Posterior cingulate gyrus (tissue), 11 donors: ENCODE measurements at places on chromosomes 4 and X.

DNA sequence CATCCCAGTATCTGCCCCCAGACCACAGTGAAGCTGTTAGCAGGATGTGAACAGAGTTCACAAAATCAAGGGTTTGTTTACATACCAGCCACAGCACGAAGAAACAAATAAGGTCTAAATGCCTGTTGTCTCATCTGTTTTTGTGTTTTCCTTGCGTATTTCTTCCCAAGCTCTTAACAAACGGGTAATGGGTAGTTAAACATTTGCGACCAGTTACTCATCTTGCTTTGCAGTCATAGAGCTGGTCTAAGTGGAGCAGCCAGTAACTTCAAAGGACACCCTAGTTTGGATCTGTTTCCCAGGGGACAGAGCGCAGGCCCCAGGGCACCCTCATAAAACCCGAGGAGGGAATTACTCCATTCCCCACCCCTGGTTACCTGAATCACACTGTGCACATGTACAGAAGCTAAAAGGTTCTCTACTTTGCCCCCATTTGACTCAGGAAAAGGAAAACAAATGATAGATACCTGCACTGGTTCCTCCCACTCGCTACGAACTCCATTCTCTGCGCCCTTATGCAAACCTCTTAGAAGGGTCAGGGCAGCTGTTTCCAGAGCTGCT lies 68.8 kb downstream of the MAML3 start:
- DNase-seq = no peak

DNA sequence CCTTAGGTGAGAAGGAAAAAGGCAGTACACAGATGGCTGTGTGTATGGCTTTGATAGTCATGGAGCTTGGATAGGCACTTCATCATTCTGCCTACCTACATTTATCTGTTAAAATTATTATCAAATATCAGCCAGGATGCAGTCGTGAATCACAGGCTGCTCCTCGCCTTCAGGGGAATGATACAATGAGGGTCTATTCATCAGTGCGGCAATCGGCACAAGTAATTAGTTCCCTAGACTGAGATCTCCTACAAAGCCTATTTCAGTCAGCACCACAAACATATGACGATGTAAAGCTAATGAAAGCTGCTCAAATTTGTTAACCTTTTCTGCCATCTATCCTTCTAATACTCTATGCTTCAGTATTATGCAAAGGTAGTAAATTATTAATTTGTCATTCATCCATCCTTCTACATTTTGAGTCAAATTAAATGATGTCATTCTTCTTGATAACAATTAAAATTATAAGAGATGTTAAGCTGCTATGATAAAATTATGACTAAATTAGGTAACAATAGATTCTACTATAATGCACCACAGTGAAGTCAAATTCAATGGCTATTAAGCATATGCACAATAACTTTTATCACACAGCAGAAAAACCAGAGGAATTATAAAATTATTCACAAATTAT lies 19.0 kb downstream of the MAB21L2 start:
- no peak for DNase-seq

DNA sequence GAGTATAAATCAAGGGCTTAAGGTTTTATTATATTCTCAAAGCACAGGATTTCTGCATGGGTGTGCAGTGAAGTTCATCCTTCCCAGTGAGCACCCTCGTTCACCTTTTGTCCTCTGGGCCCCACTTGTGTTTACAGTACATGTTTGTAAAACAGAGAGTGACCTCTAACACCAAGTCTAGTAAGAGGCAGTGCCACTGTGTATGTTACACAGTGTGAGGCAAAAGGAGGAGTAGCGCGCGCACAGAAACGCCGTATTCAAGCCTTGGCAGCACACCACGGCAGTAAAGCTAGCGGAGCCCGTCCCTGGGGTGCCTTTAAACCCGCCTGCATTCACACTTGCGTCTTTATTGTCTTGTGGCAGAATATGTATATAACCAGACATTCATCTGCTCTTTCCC lies 51.9 kb downstream of the CCNI start:
- DNase-seq = no peak

DNA sequence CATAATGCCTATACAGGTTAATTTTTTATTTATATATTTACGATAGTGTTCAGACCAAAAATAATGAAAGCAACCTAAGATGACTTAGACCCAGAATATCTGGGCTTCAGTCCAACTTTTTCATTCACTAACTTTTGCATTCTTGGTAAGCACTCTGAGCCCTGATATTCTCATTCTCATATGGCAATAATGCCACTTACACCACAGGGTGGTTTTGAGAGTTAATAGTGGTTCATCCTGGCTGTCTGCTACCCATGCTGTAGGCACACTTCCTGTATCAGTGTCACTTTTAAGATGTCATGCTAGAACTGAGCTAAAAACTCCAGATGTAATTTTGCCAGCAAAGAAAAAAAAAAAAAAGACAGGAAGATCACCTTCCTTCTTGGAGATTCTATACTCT lies 508.7 kb upstream of the FMR1 start:
- no peak for DNase-seq

DNA sequence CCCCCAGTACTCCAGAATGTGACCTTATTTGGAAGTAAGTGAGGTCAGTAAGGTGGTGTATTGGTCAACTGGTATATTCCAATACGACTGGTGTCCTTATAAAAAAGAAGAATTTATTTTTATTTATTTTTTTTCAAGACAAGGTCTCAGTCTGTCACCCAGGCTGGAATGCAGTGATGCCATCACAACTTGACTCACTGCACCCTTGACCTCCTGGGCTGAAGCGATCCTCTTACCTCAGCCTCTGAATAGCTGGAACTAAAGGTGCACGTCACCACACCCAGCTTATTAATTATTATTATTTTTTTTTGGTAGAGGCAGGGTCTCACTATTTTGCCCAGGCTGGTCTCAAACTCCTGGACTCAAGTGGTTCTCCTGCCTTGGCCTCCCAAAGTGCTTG lies 115.1 kb upstream of the PITX2 start:
- no peak for DNase-seq

GRCh38 chr4:141179474-141180373 lies 41.0 kb upstream of the ZNF330 start:
- DNase-seq = no peak

- DNase-seq = no peak
Measured at GRCh38 chrX:151153086-151153485, 23.3 kb upstream of the GPR50 start.

DNA sequence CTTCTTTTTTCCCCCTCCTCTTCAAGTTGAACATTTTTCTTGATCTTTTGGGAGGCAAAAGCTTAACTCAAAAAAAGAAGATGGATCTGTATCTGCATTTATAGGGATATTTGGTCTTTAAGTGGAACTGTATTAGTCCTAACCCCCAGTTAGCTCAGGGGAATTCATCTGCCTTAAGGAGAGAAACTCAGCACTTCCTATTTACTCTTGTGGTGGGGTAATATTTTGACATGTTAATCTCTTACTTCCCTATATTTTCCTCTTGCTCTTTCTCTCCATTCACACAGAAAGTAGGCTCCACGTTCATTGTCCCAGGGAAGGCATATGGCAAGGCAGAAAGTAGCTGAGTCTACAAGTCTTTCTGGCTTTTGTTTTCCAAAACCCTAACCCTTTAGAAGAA lies 5.3 kb downstream of the LRRC66 start:
- DNase-seq = no peak

- DNase-seq = no peak
Measured at GRCh38 chr4:153472122-153473037, 6.2 kb downstream of the TMEM131L start.

DNA sequence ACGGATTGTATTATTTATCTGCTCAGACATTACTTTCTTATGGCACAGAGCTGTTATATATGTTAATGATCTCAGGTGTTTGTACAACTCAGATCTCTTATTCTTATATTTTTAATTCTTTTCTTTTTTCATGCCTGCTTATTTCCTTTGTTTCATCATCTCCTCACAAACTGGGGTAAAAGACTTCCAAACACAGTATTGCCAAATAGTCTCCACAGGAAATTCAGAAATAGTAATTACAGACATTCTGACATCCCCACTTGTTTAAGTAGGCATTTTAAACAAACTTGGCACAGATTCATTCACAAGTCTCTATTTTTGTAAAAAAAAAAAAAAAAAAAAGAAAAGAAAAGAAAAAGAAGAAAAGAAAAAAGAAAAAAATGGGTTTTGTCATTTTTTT lies 129.7 kb upstream of the USP38 start:
- no peak for DNase-seq

DNA sequence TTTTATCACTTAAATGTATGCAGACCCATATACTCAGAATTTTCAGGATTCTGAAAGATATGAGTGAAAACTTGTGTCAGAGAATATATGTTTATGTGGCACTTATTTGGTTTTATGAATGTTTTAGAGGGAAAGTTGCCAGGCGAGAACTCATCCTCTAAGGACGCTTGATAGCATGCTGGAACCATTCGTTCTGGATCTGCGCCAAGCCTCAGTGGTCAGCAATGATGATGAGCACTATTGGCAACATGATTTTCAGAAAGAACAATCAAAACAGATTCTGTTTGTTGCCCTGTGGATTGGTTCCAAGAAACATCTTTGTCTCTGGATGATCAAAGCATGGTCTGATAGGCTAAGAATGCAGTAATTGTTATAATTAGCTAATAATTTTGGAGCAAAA lies 32.1 kb upstream of the RAPGEF2 start:
- no peak for DNase-seq

- DNase-seq = no peak
Measured at GRCh38 chr4:31041853-31042252, 321.7 kb downstream of the PCDH7 start.

DNA sequence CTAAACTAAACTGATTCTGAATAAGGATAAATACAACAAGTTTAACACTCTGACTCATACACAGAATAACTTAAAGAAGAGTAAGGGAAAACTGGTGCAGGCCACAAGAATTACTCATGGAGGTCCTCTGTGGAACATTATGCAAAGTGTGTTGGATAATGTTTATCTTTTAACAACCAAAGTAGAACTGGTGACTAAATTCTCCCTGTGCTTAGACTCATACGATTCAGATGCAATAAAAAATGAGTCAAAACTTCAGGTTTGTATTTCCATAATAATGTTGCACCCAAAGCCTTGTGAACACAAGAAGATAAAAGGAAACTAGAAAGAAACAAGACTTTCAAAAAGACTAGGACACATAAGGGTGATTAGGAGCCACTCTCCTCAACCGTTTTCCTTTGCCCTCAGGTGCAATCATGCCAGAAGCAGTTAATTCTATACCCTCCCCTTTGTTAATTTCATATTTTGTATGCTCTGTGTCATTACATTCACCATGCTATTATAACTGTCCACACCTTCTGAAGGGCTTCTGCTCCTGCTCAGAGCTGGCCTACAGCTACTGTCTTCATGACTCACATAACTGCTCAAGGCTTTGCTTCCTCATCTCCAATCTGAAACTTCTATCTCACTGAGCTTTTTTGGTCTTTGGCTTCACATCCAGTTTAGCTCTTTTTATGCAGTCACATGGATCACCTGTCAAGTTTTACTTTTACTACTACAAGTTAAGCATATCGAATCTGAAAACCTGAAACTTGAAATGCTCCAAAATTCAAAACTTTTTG lies 60.2 kb downstream of the KCNIP4 start:
- DNase-seq = no peak

DNA sequence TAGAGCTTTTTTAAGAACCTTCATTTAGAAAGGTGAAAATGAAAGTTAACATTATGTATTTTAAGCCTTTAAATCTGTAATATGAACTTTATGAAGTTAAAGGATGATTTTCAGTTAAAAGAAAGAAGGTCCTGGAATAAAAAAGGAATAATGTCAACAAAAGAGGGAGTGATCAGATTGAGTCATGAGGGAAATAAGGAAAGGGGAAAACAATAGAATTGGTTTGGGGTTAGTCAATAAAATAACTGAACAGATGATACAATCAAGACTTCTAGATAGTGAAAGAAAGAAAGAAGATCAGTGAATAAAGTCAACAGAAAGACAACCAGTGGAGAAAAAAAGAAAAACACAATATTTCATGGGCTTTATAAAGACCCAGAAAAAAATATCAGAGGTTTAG lies 291.6 kb upstream of the ARSJ start:
- DNase-seq = no peak

DNA sequence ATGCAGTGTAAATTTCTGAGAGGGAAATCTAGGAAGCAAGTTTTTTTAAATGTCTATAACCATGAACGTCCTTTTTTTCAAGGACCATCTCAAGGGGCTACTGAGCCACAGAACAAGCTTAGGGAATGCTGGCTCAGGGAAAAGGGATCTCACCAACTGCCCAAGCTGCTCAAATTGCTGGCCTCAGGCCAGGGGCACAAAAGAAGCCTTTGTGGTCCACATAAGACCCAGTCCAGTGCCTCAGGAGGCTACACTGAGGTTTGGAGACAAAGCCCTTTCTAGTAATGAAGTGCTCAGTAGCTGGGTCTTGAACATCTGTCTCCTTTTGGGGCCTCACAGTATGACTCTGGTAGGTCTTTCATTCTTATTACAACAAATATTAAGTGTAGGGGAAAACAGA lies 305.5 kb downstream of the RAB28 start:
- no peak for DNase-seq

DNA sequence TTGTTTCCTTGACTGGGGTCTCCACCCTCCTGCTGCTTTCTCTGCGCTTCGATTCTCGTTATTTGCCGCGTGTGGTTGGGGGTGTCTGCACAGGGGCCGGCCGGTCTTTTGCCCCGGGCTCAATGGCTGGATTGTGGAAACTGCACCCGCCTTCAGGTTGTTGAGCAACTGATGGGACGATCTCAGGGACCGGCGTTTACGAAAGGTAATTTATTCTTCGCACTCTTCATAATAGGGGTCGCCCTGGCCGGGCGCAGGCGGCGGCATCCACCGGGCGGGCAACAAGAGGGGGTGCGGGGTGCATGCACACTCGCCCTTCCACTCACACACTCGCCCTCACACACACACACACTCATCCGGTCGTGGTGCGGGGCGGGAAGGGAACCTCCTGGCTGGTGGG lies 1.4 kb downstream of the ADGRL3 start:
- DNase-seq = peak; percentile 85

DNA sequence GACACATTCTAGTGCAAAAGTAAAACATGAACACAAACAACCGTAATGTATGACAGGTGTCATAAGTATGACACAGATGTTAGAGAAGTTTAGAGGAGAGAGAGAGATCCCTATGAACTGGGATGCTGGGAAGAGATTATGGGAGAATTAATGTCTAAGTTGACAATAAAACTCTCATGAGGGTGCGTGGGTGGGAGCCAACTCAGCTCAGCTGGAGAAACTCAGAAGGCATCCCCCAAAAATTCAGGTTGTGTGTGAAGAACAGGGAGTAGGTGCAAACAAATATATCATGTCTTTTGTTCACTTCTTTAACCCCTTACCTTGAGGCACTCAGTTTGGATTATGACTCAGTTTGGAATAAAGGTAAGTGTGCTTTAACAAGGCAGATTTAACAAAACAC lies 484.1 kb downstream of the INPP4B start:
- no peak for DNase-seq
